ENCODE measurements at places on chromosomes 11 and 22.

- DNase-seq: no peak
These were observed 1.9 kb downstream of the OR52H1 start for GRCh38 chr11:5546457-5546856.

GRCh38 chr11:1194977-1195681 is 27.7 kb upstream of the MUC5B start:
- DNase-seq: no peak

- DNase-seq: no peak
These were observed 35.7 kb downstream of the CD44 start for GRCh38 chr11:35174666-35175065.

GRCh38 chr11:76269661-76270261 is 63.5 kb upstream of the WNT11 start:
- no peak for DNase-seq

GRCh38 chr11:121459413-121460017 is 6.7 kb upstream of the SORL1-AS1 start:
- DNase-seq: no peak

DNA sequence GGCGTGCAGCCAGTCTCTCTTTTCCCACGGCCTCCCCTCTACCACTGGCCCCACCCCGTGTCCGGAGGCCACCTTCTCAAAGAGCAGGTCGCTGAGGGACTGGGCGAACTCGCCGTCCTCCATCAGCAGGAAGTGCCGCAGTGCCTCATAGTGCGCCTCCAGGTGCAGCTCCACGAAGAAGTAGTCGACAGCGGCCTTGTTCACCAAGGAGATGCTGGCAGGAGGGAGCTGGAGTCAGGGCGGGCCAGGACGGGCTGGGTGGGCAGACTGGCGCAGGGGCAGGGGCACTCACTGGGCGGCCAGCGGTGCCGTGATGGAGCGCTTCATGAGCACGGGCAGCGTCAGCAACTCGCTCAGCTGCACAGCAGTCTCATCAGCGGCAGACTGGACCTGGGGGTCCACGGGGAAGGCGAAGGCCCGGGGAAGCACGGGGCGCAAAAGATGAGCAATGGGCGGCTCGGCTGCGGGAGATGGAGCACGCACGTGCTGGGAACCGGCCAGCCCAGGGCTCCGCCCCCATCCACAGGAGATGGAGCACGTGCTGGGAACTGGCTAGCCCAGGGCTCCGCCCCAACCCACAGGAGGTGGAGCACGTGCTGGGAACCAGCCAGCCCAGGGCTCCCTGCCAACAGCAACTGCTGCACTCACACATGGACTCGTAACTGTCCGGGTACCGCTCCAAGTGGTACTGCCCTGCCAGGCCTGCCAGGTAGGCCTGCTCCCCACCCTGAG is 18.4 kb downstream of the SELENOO start:
- no peak for DNase-seq

DNA sequence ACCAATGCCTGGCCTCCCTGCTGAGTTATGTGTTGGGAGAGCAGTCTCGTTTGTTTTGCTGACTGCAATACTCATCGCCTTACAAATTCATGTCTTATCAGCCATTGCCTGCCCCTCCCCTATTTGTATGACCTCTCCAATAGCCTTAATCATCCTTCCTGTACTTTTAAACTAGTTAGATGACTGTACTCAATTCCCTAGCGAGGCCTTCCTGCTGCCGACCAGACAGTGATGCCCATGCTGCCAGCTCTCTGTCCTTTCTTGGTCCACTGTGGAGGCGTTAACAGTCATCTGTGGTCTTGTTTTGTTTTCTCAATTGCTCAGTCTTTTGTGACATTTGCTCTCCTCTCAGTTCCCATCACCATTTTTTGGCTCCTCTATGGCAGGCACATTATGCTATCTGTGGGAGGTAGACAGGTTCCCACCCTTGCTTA is 20.3 kb upstream of the YPEL1 start:
- no peak for DNase-seq

DNA sequence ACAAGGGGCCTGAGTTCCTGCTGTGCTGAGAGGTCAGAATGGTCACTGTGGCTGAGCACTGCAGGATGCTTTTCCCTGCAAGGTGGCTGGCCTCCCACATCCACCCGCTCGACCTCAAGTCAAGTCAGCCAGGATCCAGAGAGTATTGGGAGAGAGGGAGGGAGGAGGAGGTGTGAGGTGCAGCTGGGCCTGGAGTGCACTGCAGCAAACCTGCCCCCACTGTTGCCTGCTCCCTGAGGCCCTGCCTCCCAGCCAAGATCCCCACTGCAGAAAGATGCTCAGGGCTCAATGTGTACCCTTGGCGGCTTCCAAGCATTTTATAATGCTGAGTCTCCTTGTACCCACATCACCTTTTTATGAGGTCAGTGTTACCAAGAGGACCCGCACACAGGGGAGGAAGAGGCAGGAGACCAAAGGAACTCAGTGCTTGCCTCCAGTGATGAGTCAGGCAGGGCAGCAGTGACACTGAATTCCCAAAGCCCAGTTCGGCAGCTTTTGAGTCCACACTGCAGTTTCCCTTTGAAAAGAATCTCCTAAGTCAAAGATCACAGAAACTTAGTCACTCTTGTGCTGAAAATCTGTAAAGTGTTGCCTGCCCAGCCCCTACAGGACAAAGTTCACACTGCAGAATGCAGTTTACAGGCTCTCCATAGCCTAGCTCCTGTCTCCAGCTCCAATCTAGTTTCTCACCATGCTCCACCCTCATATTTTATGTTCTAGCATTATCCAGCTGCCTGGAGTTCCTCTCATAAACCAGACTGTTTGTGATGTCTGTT is 3.1 kb downstream of the ENDOD1 start:
- DNase-seq: no peak

GRCh38 chr11:65710421-65710820 is 1.6 kb upstream of the KAT5 start:
- no peak for DNase-seq

GRCh38 chr22:33986954-33987353 is 66.7 kb upstream of the LARGE1 start:
- no peak for DNase-seq

DNA sequence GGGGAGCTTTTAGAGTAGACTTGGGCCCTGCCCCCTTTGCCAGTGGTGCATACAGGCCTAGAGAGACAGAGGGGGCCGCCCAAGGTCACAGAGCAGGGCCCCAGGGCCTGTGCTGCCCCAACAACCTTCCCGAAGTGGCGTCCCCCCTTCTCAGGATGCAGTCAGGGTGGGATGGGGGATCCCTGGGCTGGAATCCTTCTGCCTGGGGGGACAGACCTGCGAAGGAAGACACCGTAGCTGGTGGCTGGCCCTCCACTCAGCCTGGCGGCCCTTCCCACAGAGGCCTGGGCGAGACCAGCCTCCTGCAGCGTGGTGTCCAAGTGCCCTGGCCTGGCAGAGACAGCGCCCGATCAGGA is 14.4 kb upstream of the EHD1 start:
- DNase-seq: no peak

- DNase-seq: no peak
These were observed at the start of gene MTFP1 for GRCh38 chr22:30425616-30426387. Gene MTFP1, plus strand, starts transcription at chr22:30425768. Its CDS starts 112 bp downstream, at chr22:30425880.

- no peak for DNase-seq
These were observed 89.1 kb downstream of the TRIM44 start for GRCh38 chr11:35751664-35752061.

DNA sequence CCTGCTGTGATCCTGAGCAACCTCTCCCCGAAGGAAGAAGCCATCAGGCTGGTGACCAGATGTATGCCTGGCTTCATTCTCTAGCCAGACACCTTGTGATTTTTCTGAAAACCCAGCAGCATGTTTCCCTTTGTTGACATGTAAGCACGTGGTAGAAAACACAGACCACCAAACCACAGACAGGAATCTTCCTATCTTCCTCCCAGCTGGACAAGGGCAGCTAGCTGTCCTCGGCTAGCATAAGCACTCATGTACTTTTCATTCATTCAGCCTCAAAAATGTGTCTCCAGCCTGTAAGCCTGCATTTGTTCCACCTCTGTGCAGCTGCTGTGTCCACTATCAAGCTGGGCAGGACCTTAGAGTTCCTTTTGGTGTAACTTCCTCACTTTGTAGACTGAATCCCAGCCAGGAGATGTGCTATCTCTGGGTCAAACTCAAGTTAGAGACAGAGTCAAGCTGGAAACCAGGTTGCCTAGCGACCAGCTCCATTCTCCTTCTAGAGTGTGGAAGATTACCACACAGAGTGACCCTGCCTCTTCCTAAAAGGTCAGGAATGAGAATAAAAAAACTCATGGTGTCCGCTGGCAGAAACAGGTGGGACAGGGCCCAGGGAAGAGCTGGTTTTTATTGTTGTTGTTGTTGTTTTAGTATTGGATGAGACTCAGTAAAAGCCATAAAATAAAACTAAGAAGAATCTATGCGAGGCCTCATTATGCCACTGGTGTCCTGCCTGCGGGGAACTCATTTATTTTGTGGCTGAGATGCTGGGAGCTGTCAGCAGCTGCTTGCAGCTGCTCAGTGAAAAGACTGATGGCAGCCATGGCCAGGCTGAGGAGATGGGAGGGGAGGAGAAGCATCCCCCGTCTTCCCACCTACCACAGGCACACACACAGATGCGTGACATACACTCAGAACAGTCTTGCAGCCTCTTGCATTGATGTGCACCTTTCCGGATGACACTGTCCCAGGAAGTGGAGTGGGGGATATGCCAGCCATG is 7.4 kb upstream of the CLMP start:
- no peak for DNase-seq

Data from activated naive CD8-positive, alpha-beta T cell treated with anti-CD3 and anti-CD28 coated beads, Interleukin-2, amount 50 U/mL, for 16 hours (primary cell).